ENCODE measurements at places on chromosomes 11 and 22.

GRCh38 chr22:26563022-26563421 is 26.9 kb downstream of the TPST2 start:
- DNase-seq = no peak

DNA sequence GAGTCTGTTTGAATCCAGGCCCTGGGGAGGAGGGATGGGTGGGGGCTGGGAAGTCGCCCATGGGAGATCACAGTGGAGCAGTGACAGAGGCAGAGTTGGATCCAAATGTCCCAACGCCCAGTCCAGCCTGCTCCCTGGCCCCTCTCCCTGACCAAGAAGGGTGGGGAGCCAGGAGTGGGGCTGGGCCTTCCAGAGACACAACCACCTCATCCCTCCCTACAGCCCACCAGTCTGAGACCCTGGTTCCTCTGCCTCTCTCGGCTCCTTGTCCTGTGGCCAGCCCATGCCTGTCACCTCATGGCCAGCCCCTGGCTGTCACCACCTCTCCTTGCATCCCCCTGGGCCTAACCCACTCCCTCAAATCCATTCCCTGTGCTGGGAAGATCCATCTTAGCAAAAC is 71.2 kb upstream of the PRR5 start:
- no peak for DNase-seq

- no peak for DNase-seq
Measured at GRCh38 chr11:87926250-87926970, 248.8 kb downstream of the RAB38 start.

DNA sequence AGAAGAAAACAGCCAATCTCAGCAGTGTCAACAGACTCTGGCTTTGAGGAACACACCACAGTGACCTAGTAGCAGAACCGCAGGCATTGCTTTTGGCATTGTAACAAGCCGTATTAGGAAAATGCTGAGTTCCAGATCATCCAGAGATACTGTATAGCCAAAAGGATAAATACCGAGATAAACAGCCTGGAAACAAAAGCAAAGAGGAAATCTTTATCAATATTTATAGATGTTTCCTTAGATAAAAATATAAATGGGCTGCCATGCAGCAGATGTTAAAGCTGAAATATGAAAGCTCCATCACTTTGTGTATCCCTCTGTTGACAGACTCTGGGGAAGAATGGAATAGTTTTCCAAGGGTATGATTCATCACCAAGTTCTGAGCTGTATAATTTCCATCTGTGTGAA is 98.9 kb upstream of the TP53AIP1 start:
- DNase-seq = no peak

DNA sequence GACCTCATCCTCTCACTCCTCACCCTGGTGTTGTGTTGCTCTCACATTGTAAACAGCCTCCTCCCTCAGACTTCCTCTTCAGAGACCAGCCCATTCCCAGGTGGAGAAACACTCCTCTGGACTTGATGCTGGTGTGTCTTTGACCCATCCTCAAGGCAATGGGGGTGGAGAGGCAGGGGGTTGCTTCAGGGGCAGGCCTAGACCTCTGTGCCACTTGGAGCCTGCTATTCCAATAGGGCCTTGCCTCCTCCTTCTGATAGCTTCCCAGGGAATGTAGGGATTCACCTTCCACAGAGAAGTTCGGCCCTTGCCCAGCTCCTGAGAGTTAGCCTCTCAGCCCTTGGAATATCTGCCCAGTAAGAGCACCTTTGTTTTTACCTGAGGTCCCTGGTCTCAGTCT is 606.6 kb upstream of the CADM1 start:
- no peak for DNase-seq

GRCh38 chr11:118657238-118657637 is 22.2 kb downstream of the TREH start:
- DNase-seq = no peak

DNA sequence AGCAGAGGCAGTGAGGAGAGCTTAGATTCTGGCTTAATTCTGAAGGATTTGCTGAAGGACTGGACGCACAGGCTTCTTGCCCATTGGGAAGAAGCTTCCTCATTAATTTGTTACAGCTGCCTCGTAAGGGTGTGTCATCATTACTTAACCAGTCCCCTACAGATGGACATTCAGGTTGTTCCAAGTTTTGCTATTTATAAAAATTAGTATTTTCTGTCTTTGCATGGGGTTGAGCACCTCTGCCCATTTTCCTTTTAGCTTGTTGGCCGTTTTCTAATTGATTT is 38.1 kb downstream of the CAPN1 start:
- DNase-seq = no peak

DNA sequence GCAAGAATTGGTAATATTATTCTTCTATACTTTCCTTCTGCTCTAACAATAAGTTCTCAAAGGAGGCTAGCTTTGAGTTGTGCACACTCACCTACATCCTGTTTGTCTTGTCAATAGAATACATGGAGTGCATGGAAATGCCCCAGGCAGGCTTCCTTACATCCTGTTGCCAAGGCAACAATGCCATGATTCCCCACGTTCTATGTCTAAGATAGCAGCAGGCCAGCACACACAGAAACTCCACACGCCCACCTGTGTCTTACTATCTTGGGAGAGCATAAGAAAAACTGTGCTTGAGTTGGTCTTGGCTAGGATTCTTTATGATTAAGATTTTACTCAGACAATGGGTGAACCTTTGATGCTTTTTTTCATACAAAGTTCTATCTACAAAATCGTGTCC is 379.2 kb downstream of the AASDHPPT start:
- DNase-seq = no peak

- DNase-seq = no peak
Measured at GRCh38 chr22:35526333-35526979, 14.2 kb upstream of the RASD2 start.

DNA sequence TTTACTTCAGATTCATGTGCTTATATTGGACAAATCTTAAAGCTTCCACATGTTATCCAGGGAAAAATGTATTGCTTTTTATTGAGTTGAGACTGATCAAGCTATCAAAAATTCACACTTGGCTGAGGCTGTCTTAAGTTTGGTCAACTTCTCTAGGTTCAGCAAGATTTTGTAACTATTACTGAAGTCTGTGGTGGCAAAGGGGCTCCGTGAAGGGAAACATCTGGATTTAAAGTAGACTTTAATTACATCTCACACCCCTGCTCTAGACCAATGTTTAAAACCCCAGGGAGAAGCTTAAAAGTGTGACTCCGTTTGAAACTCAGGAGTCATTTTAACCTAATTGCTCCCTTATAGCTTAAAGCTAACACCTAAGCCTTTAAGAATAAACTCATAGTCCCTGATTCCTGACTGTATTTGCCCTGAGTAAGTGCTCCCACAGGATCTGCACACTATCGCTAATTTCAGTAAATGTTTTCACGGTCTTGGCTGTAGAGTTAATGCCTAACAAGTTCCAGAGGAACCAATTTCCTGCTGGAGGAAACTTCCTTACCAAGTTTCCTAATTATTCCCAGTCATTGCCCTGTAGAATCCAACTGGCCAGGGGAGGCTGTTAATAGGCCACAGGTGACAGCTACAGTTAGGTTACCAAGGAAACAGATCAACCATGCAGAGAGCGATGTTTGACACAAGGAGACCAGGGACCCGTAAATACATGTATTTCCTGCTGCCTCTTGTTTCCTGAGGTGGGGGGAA is 40.5 kb downstream of the OR10A6 start:
- no peak for DNase-seq

DNA sequence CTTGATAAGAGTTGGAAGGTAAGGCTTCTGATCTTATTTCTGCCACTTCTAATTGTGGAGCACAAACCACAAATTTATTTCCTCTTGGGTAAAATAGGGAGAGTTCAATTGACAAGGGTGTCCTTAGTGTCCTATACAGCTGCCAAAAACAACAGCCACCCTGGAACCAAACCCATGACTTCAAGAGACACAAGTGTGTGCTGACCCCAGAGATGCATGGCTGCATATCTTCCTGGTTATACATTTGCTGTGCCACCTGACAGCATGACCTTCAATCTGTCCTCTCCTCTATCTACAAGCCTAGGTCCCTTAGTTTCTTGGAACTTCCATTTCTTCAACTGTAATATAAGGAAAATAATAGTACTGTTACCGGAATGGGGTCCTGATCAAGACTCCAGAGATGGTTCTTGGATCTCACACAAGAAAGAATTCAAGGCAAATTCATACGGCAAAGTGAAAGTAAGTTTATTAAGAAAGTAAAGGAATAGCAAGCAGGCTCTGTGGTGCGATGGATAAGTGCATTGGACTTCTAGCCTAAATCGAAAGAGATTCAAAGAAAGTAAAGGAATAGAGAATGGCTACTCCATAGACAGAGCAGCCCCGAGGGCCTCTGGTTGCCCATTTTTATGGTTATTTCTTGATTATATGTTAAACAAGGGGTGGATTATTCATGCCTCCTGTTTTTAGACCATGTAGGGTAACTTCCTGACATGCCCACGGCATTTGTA is 15.5 kb upstream of the TMEM123 start:
- DNase-seq = no peak

GRCh38 chr22:19607192-19608002 is 83.2 kb upstream of the CLDN5 start:
- peak; percentile 69 for DNase-seq

GRCh38 chr22:24402460-24403192 is 24.8 kb upstream of the ADORA2A start:
- DNase-seq = peak; percentile 54

- no peak for DNase-seq
Measured at GRCh38 chr11:117625237-117625636, 171.8 kb downstream of the DSCAML1 start.

DNA sequence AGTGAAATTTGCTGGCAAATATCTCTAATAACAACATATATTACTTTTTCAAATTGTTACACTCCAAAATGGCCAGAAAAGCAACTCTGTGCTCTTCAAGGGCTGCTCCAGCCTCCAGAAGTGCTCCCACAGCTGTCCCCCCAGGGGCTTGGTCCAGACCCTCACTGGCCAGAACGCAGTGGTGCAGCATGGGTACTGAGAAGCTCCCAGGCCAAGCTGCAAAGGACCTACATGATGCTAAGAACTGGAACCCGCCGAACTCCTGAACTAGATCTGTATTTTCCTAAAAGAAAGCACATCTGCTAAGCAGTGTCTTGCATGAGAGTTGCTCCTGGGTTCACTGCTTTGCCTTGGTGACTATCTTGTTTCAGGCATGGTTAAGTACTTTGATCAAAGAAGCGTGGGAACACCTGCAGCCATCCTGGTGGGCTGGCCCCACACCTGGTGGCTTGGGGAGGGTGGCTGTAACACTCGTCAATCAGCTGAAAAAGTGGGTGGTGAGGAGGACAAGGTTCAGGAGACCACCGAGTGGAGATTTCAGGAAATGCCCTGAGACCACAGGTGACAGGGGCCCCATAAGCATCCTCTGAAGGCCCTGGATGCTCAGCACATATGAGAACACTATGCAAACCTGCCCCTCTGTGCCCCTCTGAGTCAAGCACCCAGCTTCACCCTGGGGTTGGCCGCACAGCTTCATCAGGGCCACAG is 72.7 kb upstream of the PITPNB start:
- DNase-seq = peak; percentile 41

DNA sequence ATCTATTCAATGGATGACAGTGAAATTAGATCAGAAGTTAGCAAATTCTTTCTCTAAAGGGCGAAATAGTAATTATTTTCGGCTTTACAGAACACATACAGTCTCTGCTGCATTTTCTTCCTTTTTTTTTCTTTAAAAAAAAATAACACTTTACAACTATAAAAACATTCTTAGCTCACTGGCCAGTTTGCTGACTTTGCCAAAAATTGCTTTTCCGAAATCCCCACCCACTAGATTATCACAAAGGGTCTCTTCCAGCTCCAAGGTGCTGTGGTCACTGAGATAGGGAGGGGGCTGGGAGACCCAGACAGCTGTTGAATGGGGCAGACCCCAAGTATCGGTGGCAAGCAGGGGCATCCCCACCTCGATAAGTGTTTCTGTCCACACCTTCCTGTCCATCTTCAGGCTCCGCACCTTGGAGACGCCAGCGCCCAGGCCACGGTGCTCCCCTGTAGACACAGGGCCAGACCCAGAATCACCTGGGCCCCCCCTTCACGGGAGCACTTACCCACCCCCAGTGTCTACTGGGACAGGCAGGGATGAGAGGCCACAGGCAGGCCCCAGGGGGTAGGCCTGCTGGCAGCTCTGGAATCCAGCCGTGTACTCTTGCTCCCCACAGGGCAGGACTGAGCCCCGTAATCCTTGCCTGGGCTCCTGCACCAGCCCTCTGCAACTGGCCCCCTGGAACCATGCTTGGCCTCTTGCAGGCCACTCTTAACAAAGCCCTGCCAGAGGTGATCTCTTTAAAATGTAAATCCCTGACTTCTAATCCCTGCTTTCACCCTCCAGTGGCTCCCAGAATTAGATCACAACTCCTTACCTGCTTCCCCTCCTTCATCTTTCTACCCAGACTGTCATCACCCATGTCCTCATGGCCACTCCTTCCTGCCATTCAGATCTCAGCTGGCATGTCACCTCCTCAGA is 31.5 kb upstream of the PDE2A start:
- no peak for DNase-seq

- DNase-seq = no peak
Measured at GRCh38 chr11:14622223-14622954, 21.2 kb upstream of the PDE3B start.

GRCh38 chr22:49281467-49282340 is 546.0 kb downstream of the BRD1 start:
- no peak for DNase-seq

GRCh38 chr11:118104491-118104890 is 17.7 kb upstream of the SMIM35 start:
- DNase-seq = peak; percentile 57

DNA sequence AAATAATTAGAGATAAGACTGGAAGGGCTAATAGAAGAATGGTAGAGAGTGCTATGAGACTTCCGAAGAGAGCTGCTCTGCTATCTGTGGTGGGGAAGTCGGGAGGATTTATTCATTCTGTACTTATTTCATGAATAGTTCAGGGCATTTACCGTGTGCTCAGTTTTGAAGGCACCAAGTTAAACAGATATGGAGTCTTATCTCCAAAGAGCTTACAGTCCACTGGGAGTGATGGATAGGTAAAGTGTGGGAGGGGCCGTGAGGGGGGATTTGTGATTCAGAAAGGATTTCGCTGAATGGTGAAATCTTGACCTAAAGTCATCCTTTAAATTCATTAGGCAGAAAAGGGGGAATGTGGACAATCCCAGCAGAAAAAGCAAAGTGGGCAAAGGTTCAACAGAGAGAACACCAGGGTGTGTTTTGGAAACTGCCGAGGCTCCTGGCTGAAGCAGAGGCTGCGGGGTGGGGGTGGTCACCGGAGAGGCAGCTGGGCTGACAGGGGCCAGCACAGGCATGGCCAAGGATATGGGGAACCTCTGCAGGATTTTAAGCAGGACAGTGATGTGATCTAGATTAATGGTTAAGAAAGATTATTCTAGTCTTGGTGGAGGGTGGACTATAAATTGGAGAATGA is 91.2 kb downstream of the UBASH3B start:
- DNase-seq = no peak

- no peak for DNase-seq
Measured at GRCh38 chr22:40560551-40560950, 76.0 kb downstream of the MRTFA start.

- no peak for DNase-seq
Measured at GRCh38 chr22:21707677-21708076, 27.9 kb downstream of the YPEL1 start.

DNA sequence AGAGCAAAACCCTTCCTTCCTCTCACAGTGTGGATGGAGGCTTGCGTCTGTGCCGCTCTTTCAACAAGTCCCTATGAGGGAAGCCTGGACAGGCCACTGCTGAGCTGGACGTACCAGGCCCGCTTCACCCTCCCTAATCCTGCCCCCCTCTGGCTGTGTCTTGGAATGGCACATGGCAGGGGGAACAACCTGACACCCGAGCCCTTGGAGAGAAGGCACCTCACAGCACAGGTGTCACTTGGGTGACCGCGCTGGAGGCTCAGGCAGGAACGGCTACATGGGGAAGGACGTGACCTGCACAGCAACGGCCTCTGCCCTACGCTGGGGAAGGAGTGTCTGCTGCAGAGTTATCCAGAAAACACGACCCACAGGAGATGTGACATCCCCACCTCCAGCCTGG is 11.0 kb downstream of the CARS1 start:
- DNase-seq = no peak

All from activated effector memory CD4-positive, alpha-beta T cell treated with anti-CD3 and anti-CD28 coated beads, Interleukin-2, amount 50 U/mL, for 16 hours (primary cell).